Fibroblast of mammary gland (primary cell): ENCODE measurements at places on chromosomes 12 and 14.

DNA sequence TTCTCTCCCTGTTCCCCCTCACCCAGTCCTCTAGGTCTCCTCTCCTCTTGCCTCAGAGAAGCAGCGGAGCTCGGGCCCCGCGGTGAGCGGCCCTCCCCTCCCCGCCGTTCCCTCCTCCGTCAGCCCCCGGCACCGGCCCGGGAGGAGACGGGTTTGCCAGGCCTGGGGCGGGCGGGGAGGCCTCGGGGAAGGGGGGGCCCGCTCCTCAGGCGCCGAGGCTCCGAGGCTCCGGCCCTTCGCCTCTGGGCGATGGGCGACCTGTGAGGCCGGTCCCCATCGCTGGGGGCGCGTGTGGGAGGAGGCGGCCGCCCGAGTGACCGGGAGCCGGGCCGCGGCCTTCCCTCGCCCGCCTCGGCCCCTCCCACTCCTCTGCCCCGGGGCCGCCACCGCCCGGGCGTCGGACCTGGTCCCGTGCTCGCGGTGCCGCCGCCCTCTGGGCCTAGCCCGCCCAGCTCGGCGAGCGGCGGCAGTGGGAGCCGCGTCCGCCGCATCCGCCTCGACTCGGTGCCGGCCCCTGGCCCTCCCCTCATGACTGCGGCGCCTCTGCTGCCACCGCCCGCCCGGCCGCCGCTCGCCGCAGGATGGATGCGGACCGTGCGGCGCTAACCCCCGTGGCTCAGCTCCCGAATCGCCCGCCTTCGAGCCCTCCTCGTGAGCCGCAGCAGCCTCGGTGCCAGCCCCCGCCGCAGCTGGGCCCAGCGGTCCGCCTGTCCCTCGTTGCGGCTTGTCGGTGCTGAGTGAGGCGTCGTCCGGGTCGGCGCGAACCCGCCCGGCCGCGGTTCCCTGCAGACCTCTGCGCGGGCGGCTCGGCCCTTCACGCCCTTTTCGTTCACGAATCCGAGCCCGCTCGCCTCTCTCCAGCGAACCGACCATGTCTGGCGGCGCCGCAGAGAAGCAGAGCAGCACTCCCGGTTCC is 574 bp downstream of the WNK1 start:
- DNase-seq: peak; percentile 36

DNA sequence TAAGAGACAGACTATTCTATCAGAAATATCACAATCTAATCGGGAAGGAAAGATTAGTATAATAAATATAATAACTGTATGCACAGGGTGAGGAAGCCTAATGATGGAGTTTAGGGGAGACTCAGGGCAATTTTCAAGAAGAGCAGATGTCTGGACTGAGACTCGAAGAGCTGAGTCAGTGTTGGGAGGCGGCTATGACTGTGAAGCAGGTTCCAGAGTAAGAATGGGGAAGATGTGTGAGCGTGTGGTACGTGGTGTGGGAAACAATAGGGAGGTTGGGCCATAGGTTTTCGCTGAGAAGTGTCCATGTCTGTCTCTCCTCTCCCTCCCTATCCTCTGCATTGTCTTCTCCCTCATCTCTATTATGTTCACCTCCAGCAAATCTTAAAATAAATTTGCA is 85.6 kb downstream of the LMO3 start:
- DNase-seq: peak; percentile 43

- no peak for DNase-seq
Measured at GRCh38 chr12:3371018-3371417, 120.0 kb upstream of the PRMT8 start.

DNA sequence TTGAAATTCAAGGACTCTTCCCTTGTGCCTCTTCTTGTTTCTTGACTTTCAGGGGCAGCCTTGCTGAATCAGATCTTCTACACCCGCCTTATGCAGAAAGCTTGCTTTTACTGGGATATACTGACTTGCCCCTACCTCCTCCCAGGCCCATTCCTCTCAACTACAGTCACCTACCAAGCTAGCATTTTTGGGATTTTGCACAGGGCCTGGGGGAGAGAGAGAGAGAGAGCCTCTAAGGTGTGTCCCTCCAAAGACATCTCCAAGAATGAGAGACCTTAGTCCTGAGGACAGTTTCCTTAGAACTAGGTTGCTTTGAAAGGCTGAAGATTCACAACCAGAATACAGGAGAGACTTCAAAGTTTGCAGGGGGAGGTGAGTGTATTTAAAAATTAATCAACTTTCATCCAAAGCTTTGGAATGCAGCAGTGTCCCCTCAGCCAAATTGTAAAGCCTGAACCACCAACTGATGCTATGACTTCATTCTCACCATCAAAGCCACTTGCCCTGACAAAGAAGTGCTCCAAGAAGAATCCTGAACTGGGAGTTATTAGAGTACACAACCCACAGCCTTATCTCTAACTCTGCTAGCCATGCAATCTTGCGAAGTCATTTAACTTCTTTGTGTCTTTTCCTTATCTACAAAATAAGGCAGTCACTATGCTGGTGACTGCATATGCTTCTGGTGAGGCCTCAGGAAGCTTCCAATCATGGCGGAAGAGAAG is 96.1 kb upstream of the EGLN3 start:
- no peak for DNase-seq

DNA sequence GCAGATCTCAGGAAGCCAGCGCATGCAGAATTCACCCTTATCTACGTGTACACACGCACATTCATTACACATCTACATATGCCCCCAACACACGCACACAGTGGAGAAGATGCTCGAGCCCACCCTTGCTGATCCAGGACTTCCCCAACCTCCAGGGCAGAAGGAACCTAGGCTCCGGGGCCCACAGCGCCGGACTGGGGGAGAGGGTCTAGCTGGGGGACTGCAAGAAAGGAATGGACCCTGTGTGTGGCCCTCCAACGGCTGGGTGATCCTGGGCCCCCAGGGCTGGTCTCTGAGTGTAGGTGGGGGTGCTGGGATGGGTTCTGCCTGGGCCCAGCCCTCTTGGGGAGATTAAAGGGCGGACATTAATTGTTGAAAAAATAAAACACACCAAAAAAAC is 128.1 kb upstream of the C14orf180 start:
- no peak for DNase-seq

DNA sequence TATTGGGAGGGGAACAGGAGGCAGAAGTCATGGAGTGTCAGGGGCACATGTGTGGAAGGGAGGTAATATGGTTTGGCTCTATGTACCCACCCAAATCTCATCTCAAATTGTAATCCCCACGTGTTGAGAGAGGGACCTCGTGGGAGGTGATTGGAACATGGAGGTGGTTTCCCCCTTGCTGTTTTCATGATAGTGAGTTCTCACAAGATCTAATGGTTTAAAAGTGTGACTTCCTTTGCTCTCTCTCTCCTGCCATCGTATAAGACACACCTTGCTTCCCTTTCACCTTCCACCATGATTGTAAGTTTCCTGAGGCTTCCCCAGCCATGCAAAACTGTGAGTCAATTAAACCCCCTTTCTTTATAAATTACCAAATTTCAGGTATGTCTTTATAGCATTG is 41.6 kb upstream of the CDK17 start:
- DNase-seq: no peak

DNA sequence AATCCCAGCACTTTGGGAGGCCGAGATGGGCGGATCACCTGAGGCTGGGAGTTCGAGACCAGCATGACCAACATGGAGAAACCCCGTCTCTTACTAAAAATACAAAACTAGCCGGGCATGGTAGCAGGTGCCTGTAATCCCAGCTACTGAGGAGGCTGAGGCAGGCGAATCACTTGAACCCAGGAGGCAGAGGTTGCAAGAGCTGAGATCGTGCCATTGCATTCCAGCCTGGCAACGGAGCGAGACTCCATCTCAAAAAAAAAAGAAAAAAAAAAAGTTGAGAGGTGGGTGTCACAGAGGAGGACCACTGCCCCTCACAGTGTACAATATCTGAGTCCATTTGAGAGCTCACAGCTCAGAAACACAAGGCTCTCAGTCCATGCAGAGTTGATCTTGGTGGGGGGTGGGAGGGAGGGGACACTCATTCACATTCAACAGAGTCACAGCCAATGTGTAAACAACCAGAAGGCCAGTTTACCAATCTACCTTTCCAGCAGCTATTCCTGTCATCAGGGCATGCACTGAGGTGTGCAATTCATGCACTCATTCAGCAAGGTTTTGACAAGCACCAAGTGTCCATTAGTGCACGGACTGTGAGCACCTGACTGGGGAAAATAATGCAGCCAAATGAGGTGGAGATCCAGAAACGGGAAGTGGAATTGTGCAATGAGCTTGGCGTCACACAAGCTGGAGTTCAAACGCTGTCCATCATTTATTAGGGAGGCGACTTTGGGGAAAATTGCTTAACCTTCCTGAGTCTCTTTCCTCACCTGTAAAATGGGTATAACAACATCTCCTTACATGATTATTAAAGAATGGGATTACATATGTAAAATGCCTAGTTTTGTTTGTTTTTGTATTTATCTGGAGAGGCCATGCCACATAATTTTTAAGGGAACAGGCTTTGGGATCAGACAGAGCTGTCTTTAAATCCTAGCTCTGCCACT is 4.4 kb upstream of the EIF5 start:
- DNase-seq: peak; percentile 66

- DNase-seq: no peak
Measured at GRCh38 chr12:15580431-15580830, 208.8 kb downstream of the EPS8 start.

DNA sequence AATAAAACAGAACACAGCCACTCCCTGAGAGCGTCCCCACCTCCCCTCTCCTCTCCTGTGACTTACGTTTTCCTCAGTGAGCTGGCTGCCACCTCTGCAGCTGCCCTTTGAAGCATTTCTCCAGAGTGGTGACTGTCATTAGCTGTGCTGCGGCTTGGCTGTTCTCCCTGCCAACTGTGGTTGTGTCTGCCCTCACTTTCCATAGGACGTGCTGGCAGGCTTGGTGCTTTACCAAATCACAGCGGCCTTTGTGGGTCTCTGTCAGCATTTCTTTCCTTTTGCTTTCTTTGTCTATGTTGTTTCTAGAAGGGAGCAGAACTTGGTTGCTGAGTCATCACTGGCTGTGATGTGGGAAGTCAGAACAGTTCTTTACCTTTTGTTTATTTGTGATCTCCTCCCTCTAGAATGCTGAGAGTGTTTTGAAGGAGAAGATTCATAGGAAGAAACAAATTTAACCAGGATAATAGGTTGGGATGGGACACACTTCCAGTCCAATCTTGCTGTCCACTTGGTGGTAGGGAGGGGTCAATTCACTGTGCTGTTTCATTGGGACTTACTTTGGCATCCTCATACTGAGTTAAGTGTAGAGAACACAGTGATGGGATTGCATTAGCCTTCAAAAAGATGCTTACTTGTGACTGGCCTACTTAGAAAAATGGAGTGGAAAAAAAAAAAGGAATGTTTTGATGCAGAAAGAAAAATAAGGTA is 88.2 kb downstream of the TMX1 start:
- peak; percentile 77 for DNase-seq

GRCh38 chr12:131221061-131221956 is 267.6 kb downstream of the ADGRD1 start:
- DNase-seq: no peak

DNA sequence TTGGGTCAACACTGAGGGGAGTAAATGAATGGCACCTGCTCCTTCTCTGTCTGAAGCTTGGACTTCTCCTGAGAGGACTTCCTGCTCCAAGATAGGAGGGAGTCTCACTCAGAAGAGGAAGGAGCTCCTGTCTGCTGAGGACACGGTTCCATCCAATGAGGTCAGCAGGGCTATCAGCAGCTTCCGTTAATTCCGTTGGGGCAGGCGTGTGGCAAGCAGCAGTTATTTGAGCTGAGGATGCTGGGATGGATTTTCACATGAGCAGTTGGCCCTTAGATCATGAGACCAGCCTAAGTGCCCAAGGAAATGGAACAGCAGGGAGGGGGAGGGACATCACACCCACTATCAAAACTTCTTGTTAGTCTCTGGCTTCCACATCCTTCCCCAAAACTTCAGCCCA is 159.0 kb upstream of the PZP start:
- no peak for DNase-seq

DNA sequence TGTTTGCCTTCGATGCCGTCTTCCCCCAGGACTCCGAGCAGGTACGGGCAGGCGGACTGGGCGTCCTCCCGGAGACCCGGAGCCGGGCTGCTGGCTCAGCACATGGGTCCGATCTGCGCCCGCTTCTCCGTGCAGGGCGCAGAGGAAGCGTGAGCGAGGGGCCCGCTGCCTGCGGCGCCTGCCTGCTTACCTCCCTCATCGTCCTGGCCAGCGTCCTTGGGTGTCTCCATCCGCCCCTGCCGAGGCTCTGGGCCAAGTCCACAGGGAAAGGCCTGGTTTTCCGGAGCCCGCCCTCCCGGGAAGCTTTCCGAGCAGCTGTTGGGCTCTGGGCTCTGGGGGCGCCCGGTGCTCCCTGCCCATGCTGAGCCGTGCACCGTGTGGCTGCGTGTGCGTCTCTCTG is 33.5 kb downstream of the KIF26A start:
- DNase-seq: no peak

DNA sequence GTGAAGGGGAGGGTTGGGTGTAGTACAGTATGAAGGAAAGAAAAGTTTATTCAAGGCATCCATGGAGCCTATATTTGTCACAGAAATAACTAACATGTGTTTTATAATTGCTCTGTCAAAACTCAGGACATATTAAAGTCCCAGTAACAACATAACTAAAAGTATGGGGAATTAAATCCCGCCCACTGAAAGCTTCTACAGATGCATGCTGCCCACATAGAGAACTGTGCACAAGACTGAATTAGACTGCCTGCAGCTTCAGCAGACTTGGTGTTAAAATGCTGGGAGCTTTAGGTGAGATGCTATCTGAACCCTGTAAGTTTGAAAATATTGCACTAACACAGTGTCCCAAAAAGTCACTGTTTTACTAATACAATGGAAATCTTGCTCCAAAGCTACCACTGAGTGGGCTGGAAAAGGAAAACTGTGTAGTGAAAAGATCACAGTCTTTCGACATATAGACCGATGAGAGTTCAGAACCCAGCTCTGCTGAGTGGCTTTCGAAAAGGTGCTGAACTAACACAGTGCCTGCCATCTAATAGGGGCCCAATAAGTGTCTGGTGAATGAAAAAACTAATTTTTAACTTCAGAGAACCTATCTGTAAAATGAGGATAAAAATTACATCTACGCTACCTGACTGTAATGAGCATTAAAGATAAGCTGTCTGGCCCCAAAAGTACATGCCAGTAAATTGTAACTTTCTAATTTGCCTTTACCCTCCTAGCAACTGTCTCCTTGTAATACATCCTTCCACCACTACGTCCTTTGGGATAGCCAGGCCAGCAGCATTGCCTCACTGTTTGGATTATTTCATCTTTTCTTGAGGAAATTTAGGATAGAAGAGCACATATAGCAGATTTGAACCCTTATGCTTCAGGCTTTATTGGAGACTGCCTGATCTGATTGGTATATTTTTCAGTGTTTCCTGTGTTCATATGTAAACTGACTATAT is 237.6 kb downstream of the BCAT1 start:
- no peak for DNase-seq

GRCh38 chr12:85923767-85924331 is 49.8 kb downstream of the NTS start:
- DNase-seq: peak; percentile 55

DNA sequence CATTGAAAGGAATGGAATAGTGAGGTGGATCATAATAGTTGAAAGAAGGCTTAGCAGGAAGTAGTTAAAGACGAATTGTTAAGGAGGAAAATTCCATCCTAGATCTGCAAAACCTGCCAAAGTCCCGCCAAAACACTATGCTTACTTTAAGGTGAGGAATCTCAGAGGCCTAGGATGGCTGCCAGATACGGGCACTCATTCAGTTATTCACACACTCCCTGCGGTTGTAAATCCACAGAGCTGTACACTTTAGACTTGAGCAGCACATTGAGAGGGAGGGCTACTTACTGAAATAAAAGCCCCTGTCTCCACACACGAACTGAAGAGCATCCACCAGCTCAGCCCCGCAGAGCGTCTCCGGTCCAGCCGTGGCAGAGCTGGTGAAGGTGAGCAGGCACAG is 5.0 kb downstream of the IGF1 start:
- DNase-seq: no peak
